ENCODE measurements at places on chromosomes 2 and 18. TPM values are rescaled to one million over a fixed set of nuclear protein-coding genes. Genes with fewer than 3 reads are reported as not detected.

DNA sequence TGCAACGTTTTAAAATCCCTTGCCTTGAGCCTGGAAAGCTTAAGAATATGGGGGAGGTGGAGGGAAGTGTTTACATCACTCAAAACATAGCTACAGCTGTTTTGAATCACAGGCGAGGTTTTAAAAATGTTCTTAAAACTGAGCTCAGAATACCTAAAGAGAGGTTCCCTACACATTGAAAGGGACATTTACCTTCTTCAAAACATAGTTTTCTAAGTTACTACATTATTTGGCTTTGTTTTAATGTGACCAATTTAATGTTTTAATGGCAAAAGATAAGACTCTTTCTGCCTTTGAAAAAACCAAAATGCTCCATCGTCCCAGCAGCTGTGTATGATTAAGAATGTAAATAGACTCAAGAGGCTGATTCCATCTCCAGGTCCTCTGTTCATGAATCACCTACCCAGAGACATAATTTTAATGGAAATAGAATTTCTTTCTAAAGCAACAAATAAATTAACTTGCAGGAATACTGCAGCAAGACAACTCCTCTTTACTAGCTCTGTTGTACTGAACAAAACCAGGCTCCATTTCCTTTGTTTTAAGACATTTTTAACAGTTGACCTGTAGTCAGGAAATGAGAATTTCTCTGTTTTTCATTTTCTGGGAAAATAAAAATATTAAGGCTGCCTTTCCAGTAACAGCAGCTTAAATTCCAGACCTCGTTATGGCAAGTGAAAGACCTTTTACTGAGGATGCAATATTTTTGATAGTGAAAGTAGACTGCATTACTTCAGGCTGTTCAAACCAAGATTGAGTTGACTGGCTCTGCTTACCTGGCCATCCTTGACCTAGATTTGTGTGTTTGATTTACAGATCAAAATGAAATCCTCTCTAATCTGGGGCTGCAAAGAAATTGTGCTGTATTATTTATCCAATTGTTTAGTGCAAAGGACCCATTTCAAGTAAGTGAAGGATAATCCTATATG, 33.7 kb upstream of the WDR75 start:
- no peak for DNase-seq
- no peaks in the 10 kb centered on the region for H3K36me3 ChIP-seq
- H3K27ac ChIP-seq = peak overlapping the region; percentile 68
- H3K4me1 ChIP-seq = peaks cover 23% of the 10 kb centered on the region

GRCh38 chr2:28311660-28312249, 80.9 kb upstream of the FOSL2 start:
- H3K27me3 ChIP-seq = no peaks in the 10 kb centered on the region
- no peak overlapping the region for H3K4me3 ChIP-seq
- no peak overlapping the region for H3K27ac ChIP-seq

DNA sequence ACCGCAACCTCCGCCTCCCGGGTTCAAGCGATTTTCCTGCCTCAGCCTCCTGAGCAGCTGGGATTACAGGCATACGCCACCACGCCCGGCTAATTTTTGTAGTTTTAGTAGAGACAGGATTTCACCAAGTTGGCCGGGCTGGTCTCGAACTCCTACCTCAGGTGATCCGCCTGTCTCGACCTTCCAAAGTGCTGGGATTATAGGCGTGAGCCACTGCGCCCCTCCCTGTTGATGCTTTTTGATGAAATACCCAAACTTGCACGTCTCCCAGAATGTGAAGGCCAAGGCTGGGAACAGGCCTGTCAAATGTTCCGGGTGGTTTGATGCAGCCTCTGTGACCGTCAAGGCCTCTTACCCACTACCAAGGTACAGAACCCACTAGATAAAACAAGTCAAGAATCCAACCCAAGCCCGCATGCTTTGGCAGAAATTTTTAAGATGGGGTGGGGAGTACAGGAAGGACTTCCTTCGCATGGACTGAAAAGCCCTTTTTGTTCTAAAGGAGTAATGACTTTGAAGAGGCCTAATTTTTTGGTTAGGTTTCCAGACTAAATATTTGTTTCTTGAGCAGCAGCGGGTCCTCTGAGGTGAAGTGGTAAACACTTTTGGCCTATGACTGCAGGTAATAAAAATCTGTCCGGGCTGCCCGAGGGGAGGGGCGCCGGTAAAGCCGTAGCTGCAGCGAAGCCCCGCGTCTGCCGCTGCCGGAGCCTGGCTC, 3.7 kb upstream of the EVX2 start:
- peak overlapping the region; percentile 91 for H3K4me3 ChIP-seq
- peaks cover 98% of the 10 kb centered on the region for H3K27me3 ChIP-seq
- peaks cover 34% of the 10 kb centered on the region for H3K4me1 ChIP-seq
- H3K27ac ChIP-seq = no peak overlapping the region

DNA sequence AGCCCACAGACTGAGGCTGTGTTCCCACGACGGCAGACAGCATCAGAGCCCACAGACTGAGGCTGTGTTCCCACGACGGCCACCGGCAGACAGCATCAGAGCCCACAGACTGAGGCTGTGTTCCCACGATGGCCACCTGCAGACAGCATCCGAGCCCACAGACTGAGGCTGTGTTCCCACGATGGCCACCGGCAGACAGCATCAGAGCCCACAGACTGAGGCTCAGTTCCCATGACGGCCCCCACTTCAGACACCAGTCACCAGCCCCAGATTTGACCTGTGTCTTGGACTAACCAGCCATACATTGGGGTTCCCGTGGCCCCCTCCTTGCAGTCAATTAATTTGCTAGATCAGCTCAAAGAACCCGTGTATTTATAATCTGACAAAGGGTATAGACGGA, 57.8 kb upstream of the SNTG2 start:
- no peak overlapping the region for H3K27ac ChIP-seq
- no peak overlapping the region for H3K4me3 ChIP-seq
- no peaks in the 10 kb centered on the region for H3K36me3 ChIP-seq

- no peak overlapping the region for H3K4me3 ChIP-seq
- no peak overlapping the region for H3K27ac ChIP-seq
- peaks cover 4% of the 10 kb centered on the region for H3K27me3 ChIP-seq
- H3K36me3 ChIP-seq = no peaks in the 10 kb centered on the region
Measured at GRCh38 chr18:13572148-13572547, 154.2 kb downstream of the FAM210A start.

GRCh38 chr2:101516823-101517690, 42.1 kb upstream of the RFX8 start:
- no peak for DNase-seq
- peak overlapping the region; percentile 33 for H3K4me3 ChIP-seq
- H3K4me1 ChIP-seq = peaks cover 37% of the 10 kb centered on the region
- H3K27me3 ChIP-seq = peaks cover 8% of the 10 kb centered on the region
- H3K36me3 ChIP-seq = no peaks in the 10 kb centered on the region
- H3K27ac ChIP-seq = peak overlapping the region; percentile 50

DNA sequence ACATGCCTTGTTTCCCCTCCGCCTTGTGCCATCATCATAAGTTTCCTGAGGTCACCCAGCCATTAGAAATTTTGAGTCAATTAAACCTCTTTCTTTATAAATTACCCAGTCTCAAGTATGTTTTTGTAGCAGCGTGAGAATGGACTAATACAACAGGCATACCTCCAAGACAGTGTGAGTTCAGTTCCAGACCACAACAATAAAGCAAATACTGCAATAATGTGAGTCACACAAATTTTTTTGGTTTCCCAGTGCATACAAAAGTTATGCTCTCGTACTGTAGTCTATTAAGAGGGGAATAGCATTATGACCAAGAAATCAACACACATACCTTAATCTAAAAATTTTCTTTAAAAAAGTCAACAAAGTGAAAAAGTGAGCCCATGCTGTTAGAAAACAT, 217.2 kb downstream of the NR4A2 start:
- H3K27me3 ChIP-seq = no peaks in the 10 kb centered on the region
- no peak overlapping the region for H3K27ac ChIP-seq
- H3K4me1 ChIP-seq = no peaks in the 10 kb centered on the region
- DNase-seq = no peak

- H3K27ac ChIP-seq = no peak overlapping the region
- DNase-seq = no peak
- peaks cover 15% of the 10 kb centered on the region for H3K27me3 ChIP-seq
- H3K36me3 ChIP-seq = no peaks in the 10 kb centered on the region
- H3K4me1 ChIP-seq = peaks cover 12% of the 10 kb centered on the region
Measured at GRCh38 chr18:5772306-5773105, 122.8 kb downstream of the TMEM200C start.

DNA sequence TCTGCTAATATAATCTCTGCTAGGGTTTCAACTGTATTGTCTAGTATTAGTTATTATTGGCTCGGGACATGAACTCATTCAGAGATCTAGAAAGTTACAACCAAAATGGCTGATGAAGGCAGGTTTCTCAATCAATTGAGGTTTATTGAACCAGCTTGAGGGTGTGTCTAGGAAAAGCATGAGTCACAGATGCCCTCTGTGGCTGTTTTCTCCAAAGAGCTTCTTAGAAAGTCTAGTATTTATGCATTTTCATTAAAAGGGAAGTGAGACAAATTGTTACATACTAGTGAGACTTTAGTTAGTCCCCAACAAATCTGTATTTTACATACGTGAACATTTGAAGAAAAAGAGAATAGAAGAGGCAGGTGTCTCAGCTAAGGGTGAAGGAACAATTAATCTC, 23.0 kb upstream of the RTTN start:
- H3K27me3 ChIP-seq = peaks cover 16% of the 10 kb centered on the region
- H3K4me1 ChIP-seq = no peaks in the 10 kb centered on the region
- no peak overlapping the region for H3K27ac ChIP-seq
- H3K4me3 ChIP-seq = no peak overlapping the region

GRCh38 chr2:118049140-118049815, 35.4 kb upstream of the CCDC93 start:
- H3K36me3 ChIP-seq = no peaks in the 10 kb centered on the region
- H3K4me3 ChIP-seq = no peak overlapping the region
- DNase-seq = no peak
- H3K4me1 ChIP-seq = peaks cover 9% of the 10 kb centered on the region
- no peak overlapping the region for H3K27ac ChIP-seq

- H3K27ac ChIP-seq = no peak overlapping the region
- H3K36me3 ChIP-seq = no peaks in the 10 kb centered on the region
- DNase-seq = no peak
- H3K4me3 ChIP-seq = no peak overlapping the region
- no peaks in the 10 kb centered on the region for H3K4me1 ChIP-seq
- H3K27me3 ChIP-seq = peaks cover 3% of the 10 kb centered on the region
Measured at GRCh38 chr2:126571403-126571802, 84.6 kb upstream of the GYPC start.

GRCh38 chr2:43609290-43609918, 13.6 kb upstream of the THADA start:
- no peak for DNase-seq
- H3K4me1 ChIP-seq = peaks cover 12% of the 10 kb centered on the region
- H3K27me3 ChIP-seq = no peaks in the 10 kb centered on the region
- H3K27ac ChIP-seq = no peak overlapping the region
- no peak overlapping the region for H3K4me3 ChIP-seq

DNA sequence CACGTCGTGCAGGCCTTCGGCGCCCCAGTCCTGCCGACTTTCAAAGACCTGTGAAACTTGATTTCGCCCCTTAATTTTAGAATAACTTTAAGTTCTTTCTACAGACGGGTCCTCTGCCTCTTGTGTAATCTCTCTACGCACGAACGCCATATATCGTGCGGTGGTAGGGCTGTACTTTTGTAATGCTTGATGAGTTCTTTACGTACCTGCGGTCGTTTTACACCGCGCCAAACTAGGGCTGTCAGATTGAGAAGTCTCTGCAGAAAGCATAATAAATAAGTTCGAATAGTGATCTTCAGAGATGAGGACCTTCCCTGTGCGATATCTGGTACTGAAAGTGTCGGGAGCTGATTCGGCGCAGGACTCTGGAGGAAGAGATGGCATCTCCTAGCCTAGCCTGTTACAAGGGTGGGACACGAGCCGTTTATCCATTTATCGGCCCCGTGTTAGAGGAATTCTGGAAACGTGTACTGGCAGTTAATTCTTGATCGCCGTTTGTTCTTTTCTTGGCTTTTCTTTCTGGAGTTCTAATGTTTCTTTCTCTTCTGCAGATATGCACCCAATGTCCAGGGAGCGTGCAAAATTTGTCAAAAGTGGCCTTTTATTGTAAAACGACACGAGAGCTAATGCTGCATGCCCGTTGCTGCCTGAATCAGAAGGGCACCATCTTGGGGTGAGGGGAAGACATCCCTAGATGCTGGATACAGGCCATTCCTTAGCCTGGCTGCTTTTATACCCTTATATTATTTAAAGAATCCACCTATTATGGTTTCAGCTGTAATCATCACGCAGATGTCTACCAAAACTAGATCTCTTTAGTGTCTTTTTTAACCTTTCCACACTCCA, 781 bp upstream of the SLC5A6 start:
- H3K4me1 ChIP-seq = peaks cover 42% of the 10 kb centered on the region
- H3K36me3 ChIP-seq = peaks cover 30% of the 10 kb centered on the region
- no peaks in the 10 kb centered on the region for H3K27me3 ChIP-seq
- peak overlapping the region; percentile 99 for H3K4me3 ChIP-seq
- DNase-seq = no peak
- H3K27ac ChIP-seq = peak overlapping the region; percentile 99

- no peak for DNase-seq
- H3K4me1 ChIP-seq = peaks cover 29% of the 10 kb centered on the region
Measured at GRCh38 chr2:239232195-239232578, 168.6 kb downstream of the HDAC4 start.

- no peaks in the 10 kb centered on the region for H3K27me3 ChIP-seq
- H3K4me1 ChIP-seq = peaks cover 12% of the 10 kb centered on the region
- H3K27ac ChIP-seq = no peak overlapping the region
- H3K4me3 ChIP-seq = no peak overlapping the region
Measured at GRCh38 chr2:238097988-238098871, 1.9 kb upstream of the ESPNL start.

GRCh38 chr2:171225302-171225980, 64.7 kb upstream of the TLK1 start:
- no peak for DNase-seq
- no peak overlapping the region for H3K27ac ChIP-seq
- no peaks in the 10 kb centered on the region for H3K27me3 ChIP-seq
- H3K36me3 ChIP-seq = no peaks in the 10 kb centered on the region

GRCh38 chr2:83014462-83014861, 1444.6 kb downstream of the SUCLG1 start:
- H3K36me3 ChIP-seq = no peaks in the 10 kb centered on the region
- no peak overlapping the region for H3K27ac ChIP-seq
- H3K27me3 ChIP-seq = no peaks in the 10 kb centered on the region

Gene GPBAR1
- total RNA-seq = 5.7 TPM

Gene ERFE
- 0.29 TPM for total RNA-seq

Gene LOXHD1
- total RNA-seq = not detected

Gene ELP2
- total RNA-seq = 94.6 TPM

Gene OXER1
- 2.8 TPM for total RNA-seq

Gene C2orf92
- 9.0 TPM for total RNA-seq

Gene TNFRSF11A
- total RNA-seq = 3.5 TPM

Gene ECEL1
- total RNA-seq = 7.8 TPM

All from type B pancreatic cell (in vitro differentiated cells).